Activated effector memory CD4-positive, alpha-beta T cell treated with Interleukin-2 at 50 U/mL for 16 hours (primary cell): ENCODE measurements at places on chromosomes 7 and 10.
A peak's percentile ranks its signal among the peaks of the same experiment; 100 is the strongest.

DNA sequence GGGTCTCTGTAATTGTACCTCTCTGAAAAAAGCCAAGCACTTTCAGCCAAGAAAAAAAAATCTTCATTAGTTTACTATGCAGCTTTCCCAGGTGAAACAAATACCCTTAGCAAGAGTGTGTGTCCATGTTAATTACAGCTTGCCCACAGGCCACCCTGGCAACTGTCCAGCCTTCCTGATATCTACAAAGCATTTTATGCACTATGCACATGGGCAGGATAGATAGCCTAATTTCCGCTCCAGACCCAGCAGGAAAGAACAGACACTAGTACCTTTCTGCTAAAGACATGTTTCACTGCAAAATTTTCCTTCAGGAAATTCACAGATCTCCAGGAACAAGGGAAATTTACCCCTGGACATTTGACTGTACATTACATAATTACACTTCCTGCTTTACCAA lies 24.4 kb downstream of the CACNA2D1 start:
- no peak for DNase-seq

DNA sequence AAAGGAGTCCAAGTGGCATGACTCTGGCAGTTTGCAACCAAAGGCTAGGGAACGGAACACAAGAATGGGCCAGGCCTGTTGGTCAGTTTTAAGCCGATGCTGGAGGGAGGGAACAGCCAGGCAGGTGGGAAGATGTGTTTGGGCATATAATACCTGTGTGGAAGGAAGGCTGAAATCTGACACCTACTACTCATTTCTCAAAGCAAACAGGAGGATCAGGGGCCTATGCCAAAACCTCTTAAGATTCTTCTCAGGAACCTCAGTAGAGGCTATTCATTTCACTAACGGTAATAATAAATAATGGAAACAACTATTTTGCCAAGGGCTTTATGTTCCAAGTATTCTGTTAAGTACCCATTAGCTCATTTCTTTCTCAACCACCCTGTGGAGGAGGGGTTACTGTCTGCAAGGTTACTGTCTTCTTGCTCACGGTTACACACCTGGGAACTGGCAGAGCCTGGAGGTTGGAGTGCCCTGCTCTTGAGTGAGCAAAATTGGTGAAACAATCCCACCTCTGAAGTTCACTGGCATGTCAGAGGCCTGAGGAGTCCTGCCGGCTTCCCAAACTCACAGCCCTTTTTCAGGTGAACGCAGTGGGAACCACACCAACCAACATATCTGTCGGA lies 35.5 kb downstream of the GOT1 start:
- no peak for DNase-seq

DNA sequence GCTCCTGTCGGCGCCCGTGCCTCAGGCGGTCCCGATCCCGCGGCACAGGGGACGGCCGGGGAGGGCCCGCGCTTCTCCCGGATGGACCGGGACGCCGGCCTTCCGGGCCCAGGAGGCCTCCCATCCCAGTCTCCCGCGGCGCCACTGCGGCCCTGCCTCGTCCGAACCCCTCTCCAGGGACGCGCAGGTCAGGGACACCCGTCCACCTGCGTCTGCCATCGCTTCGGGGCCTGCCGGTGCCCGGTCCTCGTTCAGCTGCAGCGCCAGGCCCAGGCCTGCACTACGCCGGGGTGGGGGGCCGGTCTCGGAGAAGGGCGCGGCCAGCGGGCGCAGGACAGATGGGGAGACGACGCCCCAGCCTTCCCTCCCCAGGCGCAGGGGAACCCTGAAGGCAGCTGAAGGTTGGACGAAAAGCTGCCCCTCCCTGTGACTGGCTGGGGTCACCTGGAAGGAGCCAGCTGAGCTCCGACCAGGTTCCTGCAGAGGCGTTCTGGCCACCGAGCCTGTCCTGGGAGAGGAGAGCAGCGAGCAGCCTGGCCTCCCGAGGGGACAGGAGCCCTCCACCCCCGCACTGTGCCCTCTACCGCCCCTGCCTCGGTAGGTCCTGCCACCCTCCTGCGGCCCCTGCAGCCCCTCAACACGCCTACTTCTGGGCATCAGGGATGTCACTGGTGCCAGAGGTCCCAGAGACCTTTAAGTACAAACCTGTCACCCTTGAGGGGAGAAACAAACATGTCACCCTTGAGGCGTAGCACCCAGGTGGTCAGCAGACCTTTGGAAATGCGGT lies 84.3 kb downstream of the LANCL2 start:
- no peak for DNase-seq

DNA sequence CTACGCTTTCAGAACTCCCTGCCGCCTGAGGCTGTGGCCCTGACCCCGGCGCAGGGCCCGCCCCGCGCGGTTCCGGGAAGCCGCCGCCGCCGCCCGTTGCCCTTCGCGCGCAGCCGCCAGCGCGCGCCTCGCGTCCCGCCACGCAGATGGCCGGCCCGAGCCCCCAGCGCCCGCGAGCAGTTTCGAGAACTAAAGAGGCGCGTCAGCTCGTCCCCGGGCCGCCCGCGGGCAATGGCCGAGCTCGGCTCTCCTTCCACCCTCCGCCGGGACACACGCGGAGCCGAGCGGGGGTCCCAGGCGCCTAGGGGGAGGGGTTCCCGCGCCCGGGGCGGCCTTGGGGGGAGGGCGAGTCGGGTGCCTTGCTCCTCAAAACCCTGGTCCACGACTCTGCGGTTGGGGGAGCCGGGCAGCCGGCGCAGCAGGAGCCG lies 1.8 kb downstream of the HNRNPF start:
- peak; percentile 53 for DNase-seq

GRCh38 chr10:132597654-132598053 lies 60.1 kb downstream of the INPP5A start:
- no peak for DNase-seq

DNA sequence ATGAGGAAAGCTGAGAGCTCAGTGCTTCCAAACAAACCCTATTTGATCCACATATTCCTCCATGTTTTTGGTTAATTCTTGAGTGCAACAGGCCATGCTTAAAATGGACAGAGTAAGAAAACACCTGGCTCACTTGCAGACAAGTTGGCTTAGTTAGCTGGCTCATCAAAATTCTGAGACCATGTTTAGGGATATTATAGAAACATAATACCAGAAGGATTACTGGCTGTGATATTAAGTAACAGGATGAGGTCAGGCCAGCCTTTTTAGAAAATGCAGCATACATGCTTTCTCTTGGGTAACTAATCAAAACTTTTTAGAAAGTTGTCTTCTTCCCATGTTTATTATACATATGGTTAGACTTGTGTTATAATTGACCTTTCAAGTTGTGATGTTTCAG lies 867.2 kb upstream of the LRRTM3 start:
- DNase-seq: no peak

DNA sequence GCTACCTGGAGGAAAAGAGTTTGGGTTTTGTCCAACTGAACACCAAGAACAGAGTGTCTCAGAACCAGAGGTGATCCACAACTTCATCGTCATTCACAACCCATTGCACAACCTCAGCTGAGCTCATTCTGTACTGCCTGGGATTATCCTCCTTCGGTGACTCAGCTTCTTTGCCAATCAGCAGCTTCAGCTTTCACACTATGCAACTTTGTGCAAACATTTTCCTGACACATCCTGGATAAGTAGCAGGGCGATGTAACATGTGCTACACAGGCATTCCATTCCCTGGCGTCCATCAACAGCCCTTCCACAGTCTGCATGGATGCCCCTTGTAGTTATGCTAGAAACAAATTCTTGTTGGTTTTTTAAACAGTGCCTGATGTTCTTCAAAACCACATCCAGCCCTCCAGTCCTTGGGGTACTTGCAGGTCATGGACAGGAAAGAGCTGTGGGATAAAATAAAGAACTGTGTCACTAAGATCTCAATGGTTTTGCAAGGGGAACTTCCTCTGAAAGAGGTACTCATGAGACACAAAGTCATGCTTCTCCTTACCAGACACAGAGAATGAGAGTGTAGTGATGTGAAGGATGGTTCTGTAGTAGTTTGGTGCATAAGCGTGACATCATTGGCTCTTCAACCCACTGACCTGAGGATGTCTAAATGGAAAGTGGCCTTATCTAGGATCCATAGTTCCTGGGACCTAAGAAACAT lies 478.5 kb downstream of the KIF20B start:
- DNase-seq: no peak

DNA sequence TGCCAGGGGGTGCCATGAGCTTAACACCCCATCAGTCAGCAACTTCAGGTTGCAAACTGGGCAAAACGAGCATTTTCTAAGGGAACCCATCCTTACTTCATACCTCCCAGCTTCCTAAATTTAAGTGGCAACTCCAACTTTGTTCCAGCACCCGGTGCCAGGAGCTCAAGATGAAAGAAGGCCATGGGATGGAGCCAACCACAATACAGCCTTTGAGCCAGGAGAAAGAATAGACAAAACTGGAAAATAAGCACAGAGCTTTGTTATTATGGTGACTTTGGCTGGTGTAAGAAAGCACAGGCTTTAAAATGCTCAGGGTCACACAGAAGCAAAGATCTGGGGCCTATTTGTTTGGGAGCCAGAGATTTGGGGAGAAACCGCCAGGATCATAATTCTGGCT lies 388.7 kb upstream of the MGMT start:
- DNase-seq: no peak

DNA sequence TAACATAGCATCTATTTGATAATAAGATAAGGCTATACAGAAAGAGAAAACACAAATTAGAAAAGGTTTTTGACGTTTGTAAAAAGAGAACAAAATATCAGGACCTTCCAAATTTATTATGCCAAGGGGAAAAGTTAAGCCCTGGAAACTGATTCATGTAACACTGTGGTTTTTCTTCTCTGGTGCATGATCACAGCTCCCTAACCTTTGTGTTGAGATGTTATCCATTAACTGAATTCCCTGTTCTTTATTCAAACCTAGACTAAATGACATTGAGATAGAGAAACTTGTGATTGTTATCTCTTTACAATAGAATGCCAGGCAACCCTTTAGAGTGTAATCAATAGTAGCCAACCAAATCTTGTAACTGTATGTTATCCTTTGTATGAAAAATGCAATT lies 141.5 kb upstream of the NRG3 start:
- no peak for DNase-seq

GRCh38 chr10:22723343-22723779 lies 9.0 kb upstream of the PIP4K2A start:
- DNase-seq: no peak

GRCh38 chr10:67140641-67141040 lies 214.8 kb downstream of the LRRTM3 start:
- no peak for DNase-seq

GRCh38 chr7:120869700-120870099 lies 11.8 kb upstream of the TSPAN12 start:
- DNase-seq: no peak

- DNase-seq: no peak
Observed at GRCh38 chr10:32548208-32548607, 102.3 kb downstream of the CCDC7 start.

- no peak for DNase-seq
Observed at GRCh38 chr10:49760789-49761188, 1.3 kb downstream of the OGDHL start.

- DNase-seq: no peak
Observed at GRCh38 chr7:45033931-45034290, 33.9 kb downstream of the CCM2 start.

DNA sequence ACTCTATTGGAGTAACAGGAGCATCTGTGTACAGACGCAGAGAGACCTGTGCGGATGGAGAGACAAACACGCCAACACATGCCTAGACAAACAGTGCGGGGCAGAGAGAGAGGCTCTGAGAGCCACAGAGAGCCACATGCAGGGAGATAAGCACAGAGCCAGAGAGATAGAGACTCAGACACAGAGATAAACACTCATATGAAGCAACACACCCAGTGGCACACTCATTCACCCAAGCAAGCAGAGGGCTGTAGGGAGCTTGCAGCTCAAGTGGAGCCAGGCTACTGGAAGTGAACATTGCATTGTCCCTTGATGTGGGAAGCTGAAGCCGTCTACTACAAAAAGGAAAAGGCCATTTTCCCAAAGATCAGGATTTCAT lies 46.6 kb upstream of the PODXL start:
- DNase-seq: no peak

DNA sequence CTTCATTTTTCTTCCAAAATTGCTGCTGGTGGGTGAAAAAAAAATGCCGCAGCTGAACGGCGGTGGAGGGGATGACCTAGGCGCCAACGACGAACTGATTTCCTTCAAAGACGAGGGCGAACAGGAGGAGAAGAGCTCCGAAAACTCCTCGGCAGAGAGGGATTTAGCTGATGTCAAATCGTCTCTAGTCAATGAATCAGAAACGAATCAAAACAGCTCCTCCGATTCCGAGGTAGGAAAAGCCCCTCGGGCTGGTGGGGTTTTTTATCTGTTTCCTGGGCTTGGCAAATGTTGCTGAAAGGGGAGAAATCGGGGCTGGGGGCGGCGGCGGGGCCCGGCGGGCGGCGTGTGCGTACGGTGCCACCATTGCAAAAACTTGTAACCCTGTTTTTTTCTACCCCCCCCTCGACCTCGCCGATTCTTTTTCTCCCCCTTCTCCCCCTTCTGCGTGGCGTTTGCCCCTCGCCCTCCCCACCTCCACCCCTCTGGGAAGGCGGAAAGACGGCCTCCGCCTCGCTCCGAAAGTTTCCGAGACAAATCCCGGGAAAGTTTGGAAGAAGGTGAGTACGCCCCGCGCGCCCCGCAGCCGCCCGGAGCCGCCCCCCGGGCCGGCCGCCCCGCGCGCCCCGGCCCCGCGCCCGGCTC lies 789 bp downstream of the TCF7L2 start:
- DNase-seq: no peak

- no peak for DNase-seq
Observed at GRCh38 chr10:103725242-103725641, 130.1 kb downstream of the SH3PXD2A start.

DNA sequence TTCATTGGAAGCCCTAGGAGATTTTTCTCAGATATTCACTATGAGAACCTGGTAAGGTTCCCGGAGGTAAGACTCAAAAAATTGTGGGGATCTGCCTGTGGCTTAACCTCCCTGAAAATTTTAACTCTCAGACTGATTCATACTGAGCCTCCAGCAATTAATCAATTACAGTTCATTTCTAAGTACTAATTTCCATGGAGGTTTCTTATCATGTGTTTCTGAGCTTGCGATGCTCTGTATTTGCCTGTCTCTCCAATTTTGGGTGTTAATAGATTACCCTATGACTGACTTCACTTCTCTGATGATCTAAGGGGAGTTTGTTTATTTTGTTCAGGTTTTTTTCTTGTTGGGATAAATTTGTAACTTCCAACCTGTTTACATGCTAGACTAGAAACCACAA lies 215.4 kb upstream of the TMEM196 start:
- no peak for DNase-seq

DNA sequence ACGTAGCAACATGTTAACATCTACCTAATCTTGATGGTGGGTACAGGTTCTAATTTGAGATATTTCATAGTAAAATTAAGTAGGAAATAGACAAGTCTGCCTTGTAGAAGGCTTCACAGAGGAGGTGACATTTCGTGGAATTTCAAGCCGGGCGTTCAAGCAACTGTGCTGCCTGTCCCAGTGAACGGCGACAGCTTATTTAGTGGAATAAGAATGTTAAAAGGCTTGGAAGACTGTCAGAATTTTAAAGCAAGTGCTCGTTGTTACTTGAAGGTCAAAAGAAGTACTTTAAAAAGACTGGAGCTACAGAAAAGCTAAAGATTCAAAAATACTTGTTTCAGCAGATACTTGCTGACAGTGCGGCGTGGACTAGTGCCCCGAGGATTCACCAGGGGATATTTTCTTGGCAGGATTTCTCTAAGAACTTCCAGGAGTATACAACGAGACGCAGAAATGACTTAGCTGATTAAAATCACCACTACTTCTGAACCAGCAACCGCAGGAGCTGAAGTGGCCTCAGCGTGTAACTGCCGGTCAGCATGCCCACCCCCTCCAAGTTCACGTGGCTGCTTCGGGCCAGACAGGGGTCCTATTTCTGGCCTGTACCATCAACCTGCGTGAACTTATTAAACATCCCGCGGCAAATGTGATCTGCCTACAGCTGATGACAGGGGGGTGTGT lies 46.5 kb downstream of the CTBP2 start:
- DNase-seq: no peak
